ENCODE measurements at places on chromosomes 6 and 20.

GRCh38 chr6:170130201-170130621 is 160.7 kb downstream of the DLL1 start:
- no peak for DNase-seq

DNA sequence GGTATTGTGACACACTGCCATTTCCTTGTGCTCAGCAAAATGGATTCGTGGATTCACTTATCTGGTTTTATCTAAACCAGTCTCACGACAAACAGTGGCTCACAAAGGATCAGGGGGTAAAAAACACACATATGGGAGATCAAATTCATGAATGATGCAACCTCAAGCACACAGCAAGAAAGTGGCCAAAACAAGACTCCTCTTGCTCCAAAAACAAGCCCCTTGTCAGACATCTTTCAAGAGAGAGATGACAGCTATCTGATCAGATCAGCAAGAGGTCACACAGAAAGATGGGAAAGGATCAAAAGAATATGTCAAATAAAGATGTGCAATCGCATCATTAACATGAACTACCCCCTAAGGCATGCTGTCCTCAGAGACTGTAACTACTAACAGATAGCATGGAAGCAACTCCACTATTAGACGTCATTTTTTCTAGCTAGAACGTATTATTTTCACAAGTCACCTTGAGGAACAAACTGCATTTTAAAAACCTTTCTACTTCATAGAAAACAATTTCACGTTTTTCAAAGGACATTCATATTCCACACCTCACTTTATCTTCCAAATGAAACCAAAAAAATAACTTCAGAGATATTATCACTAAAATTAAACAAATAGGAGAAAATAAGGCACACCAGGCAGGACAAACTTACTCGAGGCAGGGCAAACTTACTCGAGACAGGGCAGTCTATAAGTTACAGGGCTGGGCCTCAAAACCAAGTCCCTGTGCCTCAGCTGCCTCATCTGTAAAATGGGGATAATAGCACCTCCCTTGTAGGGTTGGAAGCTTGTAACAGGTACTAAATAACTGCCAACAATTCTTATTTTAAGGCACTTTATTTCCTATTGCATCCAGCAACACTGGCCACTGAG is 122.3 kb downstream of the PREX1 start:
- DNase-seq = no peak

DNA sequence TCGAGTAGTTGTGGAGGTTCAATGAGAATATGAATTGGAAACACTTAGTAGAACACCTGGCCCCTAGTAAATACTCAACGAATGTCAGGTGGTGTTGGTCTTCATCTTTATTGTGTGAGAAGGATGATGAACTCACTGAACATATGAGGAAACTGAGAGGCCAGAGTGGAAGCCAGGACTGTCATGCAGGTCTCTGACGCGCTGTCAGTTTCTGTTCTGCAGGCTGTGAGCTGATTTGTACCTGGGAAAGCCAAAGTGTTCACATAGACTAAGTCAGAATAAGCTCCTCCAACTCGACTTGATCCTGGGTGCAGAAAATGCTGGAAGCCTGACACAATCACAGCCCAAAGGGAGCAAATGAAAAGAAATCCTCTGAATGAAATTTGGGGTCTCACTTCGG is 222.2 kb downstream of the LY86 start:
- no peak for DNase-seq

DNA sequence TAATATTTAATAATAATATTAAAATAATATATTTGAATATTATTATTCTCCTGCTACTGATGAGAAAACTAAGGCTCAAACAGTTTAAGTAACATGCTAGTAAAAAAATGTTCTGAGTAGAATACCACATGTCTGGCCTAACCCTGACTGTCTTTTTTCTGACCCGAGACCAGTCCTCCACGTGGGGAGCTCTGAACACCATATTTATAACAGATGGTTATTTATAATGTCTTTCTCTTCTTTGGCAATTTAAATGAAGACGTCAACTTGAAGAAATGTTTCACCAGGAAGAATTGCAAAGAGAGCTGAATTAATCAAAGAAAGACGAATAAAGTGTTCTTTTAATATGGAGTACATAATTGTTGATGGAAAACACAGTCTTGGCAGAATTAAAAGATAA is 82.0 kb downstream of the SLC22A3 start:
- no peak for DNase-seq

GRCh38 chr6:62980093-62980492 is 231.2 kb upstream of the FKBP1C start:
- no peak for DNase-seq

DNA sequence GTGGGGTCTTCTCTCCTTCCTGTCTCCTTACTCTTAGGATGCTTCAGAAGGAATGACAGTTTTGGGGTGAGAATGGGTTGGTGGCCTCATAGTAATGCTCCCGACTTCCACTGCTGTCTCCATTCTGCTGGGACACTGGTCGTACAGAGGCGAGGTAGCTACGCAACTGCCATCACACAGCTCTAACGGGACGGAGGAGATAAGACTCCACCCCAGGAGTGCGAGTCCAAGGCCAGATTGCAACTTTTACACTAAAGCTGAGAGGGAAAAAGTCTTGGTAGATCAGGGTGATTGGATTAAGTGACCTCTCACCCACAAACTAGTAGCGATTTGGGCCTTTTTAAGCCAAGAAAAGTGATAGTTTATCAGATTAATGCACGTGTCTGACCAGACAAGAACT is 1.8 kb upstream of the PRR18 start:
- no peak for DNase-seq

- DNase-seq = no peak
Measured at GRCh38 chr6:7440476-7440875, 50.9 kb downstream of the RIOK1 start.

DNA sequence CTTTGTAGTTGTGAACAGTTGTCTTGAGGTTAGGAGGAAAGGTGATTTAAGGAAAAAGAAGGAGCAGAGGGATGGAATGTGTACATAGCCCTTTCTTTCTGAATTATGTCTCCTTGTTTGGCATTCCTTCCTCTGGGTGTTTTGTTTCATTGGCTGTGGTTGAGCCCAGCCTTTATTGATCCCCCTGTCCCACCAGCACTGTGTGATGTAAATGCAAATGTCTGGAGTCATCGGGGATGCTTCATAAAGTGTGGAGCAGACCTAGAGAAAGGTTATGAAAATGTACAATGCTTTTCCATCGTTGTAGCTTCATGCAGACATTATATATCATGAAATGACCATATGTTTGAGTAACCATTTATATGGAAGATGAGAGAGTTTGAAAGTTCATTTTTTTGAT is 164.5 kb downstream of the PLCB1 start:
- DNase-seq = no peak

DNA sequence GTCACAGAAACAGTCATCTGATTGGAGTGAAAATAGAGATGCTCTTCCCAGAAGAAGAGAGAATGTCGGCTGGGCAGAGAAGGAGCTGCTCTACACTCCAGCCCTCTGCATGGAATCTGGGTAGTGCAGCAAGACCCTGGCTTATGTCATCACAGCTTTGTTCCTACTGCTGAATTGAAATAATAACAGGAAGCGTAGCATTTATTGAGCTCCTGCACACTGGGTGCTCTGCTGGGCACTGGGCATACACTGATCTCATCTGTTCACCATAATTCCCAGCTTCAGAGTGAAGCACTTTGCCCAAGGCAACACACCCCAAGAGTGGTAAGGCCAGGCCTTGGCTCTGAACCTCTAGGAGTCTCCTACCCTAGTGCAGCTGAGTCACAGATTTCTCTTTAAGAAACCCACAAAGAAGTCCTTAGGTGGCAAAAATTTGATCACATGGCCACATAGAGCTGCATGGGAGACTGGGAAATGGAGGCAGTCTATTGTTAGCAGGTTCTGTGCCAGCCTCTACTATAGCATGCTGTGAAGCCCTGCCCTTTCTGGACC is 3.9 kb upstream of the SDCBP2 start:
- no peak for DNase-seq

DNA sequence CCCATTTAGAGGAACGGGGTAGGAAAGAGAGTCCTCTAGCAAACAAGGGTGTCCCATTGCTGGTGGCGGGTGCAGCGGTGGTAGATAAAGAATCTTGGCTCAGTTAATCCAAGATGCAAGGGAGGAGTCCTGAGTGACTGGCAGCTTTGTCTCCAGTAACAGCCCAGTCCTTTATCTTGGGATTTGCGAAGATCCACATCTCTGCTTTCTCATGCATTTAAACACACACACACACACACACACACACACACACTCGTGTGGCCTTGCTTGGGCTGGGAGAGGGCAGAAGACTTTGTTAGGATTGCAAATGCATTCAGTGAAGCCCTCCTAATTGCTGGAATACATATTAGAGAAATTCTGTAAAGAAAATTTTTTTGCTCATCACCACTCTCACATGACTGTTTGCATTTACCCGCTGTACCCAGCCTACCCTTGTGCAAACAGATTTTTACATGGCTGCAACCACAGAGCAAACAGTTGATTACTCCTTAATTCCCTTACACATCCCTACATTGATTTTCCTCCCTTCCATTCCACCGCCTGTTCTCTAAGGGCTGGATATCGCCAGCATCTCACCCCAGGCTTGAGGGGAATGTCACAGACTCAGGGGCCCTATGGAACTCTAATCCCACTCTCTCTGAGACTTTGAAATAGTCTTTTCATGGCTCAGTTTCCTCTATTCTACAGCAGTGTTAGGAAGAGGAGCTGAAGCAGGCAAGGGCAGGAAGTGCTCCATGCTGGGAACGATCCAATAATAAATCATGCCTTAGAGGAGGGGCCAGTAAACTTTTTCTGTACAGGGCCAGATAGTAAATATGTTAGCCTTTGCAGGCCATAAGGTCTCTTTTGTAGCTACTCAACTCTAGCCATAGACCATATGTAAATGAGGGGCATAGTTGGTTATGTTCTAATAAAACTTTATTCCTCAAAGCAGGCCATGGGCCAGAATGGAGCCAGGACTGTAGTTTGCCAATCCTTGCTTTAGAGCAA is 3.5 kb downstream of the C6orf132 start:
- DNase-seq = no peak

GRCh38 chr20:5364136-5364821 is 47.5 kb upstream of the PROKR2 start:
- no peak for DNase-seq

DNA sequence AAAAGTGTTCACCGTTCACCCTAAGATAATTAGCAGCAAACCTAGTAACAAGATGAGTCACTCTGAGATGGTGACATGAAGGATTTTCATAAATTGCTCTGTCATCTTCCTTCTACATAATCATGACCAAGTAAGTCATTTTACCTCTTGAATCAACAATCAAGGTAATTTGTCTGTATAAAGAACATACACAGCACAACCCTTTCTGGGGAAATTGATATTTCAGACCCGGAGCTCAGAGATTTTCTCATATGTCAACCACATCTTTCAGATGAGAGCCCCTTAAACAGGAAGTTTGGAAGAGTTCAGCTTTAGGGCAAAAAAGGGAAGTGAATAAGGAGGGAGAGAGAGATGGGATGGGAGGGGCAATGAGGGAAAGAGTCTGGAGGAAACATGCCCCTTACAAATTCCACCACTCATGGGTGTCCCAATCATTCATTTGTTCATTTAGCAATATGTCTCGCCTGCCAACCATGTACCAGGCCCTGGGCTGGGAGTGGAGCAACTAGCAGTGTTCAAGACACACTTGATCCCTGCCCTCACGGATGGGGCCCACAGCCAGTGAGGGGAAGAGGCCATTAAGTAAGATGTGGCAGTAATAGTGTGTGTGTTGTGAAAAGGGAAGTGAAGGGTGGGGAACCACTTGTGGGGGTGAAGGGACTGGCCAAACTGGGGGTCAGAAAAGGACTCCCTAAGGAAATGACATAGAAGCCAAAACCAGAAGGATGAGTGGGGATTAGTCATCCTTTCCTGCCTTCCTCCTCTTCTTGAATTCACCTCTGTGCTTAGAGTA is 190.9 kb downstream of the MAFB start:
- no peak for DNase-seq

- DNase-seq = no peak
Measured at GRCh38 chr20:58642441-58642840, 8.6 kb upstream of the STX16 start.

DNA sequence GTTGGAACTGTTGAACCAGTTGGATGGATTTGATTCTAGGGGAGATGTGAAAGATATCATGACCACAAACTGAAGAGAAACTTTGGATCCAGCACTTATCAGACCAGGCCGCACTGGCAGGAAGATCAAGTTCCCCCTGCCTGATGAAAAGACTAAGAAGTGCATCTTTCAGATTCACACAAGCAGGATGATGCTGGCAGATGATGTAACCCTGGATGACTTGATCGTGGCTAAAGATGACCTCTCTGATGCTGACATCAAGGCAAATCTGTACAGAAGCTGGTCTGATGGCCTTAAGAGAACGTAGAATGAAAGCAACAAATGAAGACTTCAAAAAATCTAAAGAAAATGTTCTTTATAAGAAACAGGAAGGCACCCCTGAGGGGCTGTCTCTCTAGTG is 72.8 kb upstream of the CDYL start:
- no peak for DNase-seq

DNA sequence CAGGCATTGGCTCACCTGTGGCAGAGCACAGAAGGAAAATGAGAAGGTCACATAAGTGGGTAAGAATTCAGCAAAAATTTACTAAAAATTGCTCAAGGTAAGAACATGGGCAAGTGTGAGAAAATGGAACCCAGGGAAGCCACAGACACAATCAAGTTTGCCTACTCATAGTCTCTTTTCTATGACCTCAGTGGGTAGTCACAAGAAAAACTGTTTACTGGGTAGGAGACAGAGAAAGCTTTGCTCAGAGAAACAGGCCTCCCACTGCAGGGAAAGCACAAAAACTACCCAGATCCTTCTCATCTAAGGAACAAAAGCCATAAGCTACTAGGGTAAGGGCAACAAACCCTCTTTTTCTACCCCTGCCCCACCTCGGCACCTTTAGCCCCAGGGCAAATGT is 35.2 kb downstream of the FAM184A start:
- DNase-seq = no peak

- DNase-seq = no peak
Measured at GRCh38 chr6:49979584-49979983, 10.2 kb upstream of the DEFB113 start.

GRCh38 chr20:10965936-10966470 is 292.2 kb upstream of the JAG1 start:
- no peak for DNase-seq

DNA sequence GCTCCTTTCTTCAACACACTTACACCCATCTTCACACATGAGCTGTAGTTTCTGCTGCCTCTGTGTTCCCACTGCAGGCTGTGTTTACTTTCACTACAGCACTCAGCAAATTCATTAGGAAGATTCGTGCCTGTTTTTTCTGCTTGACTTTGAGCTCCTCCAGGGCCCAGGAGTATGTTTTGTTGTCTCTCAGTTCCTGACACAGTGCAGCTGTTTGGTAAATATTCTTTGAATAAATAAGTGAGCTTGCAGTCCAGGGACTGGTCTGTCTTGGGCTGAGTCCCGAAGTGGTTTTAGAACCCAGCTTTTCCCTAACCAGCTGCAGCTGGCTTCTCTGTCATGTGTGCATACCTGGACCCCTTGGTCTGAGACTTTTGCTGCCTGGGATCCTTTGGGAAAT is 46.6 kb upstream of the CCN6 start:
- DNase-seq = no peak

Measured in CD4-positive, alpha-beta T cell treated with Interleukin-6 at 100 ng/mL for 8 hours (primary cell).